PC-3 (cell line): ENCODE measurements at places on chromosomes 3 and 15. TPM values are rescaled to one million over a fixed set of nuclear protein-coding genes. Genes with fewer than 3 reads are reported as not detected.

CYP1A1 gene
- total RNA-seq = 2.3 and 2.5 TPM in 2 replicates

PSTPIP1 gene
- not detected in 2 replicates for total RNA-seq

SLC35G2 gene
- total RNA-seq = 1.8 and 3.7 TPM in 2 replicates

DUOX1 gene
- 0.29 TPM in 1 of 2 replicates, not detected in the other for total RNA-seq

SKIC8 gene
- total RNA-seq = 54.7 and 56.1 TPM in 2 replicates

GRM2 gene
- total RNA-seq = 0.07 and 0.17 TPM in 2 replicates

ZKSCAN7 gene
- not detected in 2 replicates for total RNA-seq

STRIT1 gene
- total RNA-seq = not detected in 2 replicates

STARD5 gene
- 3.3 and 5.9 TPM in 2 replicates for total RNA-seq

TGM4 gene
- 0.46 and 1.2 TPM in 2 replicates for total RNA-seq

RBP2 gene
- total RNA-seq = not detected in 2 replicates

EXOG gene
- total RNA-seq = 10.0 and 11.3 TPM in 2 replicates

SLC27A2 gene
- total RNA-seq = 5.8 and 8.1 TPM in 2 replicates

GABRB3 gene
- 4.5 and 6.1 TPM in 2 replicates for total RNA-seq

FRMD5 gene
- 8.7 and 12.2 TPM in 2 replicates for total RNA-seq

C3orf49 gene
- not detected in 2 replicates for total RNA-seq

CCDC54 gene
- total RNA-seq = not detected in 2 replicates

GOLGA6L2 gene
- not detected in 2 replicates for total RNA-seq

CLDN11 gene
- total RNA-seq = 32.0 and 38.0 TPM in 2 replicates

NRROS gene
- 0.07 and 0.29 TPM in 2 replicates for total RNA-seq

CAPN3 gene
- 0.40 TPM in 1 of 2 replicates, not detected in the other for total RNA-seq

CCR3 gene
- total RNA-seq = 0.22 TPM in 1 of 2 replicates, not detected in the other

TBC1D21 gene
- total RNA-seq = not detected in 2 replicates

GNAT1 gene
- total RNA-seq = 0.22 TPM in 1 of 2 replicates, not detected in the other

EFCC1 gene
- not detected in 2 replicates for total RNA-seq

CATSPER2 gene
- total RNA-seq = 0.55 and 4.0 TPM in 2 replicates

SNTN gene
- not detected in 2 replicates for total RNA-seq

KBTBD13 gene
- total RNA-seq = not detected in 2 replicates

DGKG gene
- total RNA-seq = 2.5 and 2.7 TPM in 2 replicates
